Fibroblast of skin of right biceps (primary cell): ENCODE measurements at places on chromosomes 3 and 15.

- DNase-seq: no peak
Observed at GRCh38 chr3:181915551-181915950, 203.8 kb downstream of the SOX2 start.

GRCh38 chr15:84657748-84658079 is 285 bp downstream of the NMB start:
- DNase-seq: no peak

GRCh38 chr15:92656089-92656488 is 514 bp upstream of the FAM174B start:
- DNase-seq: no peak

- DNase-seq: peak; percentile 94
Observed at GRCh38 chr3:58386626-58387365, 46.8 kb downstream of the PDHB start.

DNA sequence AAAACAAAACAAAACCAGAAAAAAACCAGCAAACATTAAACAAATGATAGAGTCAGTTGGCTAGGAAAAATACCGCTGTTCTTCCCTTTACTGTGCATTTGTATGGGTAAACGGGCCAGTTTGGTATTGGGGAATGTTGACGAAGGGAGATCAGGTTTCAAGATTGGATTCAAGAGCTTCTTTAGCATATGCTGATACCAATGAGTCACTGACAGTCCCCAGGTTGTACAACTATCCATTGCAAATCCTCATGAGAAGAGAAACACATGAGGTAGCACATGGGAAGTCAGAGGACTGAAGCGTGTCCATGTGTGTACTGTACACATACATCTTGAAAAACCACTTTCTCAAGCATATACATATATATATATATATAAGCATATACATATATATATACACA is 25.6 kb downstream of the TIGIT start:
- peak; percentile 55 for DNase-seq

DNA sequence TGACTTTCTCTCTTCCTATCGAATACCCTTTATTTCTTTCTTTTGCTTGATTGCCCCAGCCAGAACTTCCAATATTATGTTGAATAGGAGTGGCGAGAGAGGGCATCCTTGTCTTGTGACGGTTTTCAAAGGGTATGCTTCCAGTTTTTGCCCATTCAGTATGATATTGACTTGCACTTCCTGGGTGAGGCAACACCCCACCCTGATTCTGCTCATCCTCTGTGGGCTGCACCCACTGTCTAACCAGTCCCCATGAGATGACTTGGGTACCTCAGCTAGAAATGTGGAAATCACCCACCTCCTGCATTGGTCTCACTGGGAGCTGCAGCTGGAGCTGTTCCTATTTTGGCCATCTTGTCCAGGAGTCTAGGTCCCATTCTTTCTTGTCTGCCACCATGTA is 44.8 kb upstream of the KCNH8 start:
- DNase-seq: no peak

- peak; percentile 36 for DNase-seq
Observed at GRCh38 chr3:37135561-37135960, 38.8 kb downstream of the LRRFIP2 start.

GRCh38 chr3:31952205-31952604 is 28.9 kb downstream of the OSBPL10 start:
- no peak for DNase-seq

DNA sequence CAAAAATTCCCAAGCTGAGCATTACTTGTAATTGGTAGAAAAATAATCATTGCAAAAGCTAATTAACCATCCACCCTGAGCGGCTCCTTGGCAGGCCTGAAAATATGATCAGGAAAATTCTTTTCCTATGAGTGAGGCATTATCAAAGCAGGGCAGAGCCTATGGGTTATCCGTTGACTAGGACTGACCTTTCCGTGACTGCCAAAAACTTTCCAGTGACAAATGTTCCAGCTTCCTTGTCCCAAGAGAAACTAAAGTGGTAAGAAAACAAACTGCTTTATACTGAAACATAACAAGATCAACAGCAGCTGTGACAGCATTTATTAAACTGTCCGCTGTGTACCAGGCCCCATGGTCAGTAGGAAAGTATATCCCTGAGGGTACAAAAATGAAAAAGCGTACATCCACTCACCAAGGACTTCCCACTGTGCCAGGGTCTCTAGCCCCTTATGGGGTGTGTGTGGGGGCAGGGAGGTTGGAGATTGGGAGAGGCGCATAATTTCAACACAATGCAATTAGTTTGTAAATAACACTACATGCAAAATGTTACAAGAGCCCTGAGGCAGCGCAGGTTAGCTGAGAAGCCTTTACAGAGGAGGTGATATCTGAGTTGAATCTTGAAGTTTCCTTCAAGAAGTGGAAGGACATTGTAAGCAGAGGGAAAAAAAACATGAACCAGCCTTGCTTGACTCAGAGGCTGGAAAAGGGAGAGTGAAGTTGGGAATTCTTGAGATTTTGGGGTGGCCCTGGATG is 8.5 kb downstream of the LIPC start:
- peak; percentile 83 for DNase-seq

GRCh38 chr15:83248151-83249029 is 36.1 kb downstream of the BNC1 start:
- peak; percentile 58 for DNase-seq

DNA sequence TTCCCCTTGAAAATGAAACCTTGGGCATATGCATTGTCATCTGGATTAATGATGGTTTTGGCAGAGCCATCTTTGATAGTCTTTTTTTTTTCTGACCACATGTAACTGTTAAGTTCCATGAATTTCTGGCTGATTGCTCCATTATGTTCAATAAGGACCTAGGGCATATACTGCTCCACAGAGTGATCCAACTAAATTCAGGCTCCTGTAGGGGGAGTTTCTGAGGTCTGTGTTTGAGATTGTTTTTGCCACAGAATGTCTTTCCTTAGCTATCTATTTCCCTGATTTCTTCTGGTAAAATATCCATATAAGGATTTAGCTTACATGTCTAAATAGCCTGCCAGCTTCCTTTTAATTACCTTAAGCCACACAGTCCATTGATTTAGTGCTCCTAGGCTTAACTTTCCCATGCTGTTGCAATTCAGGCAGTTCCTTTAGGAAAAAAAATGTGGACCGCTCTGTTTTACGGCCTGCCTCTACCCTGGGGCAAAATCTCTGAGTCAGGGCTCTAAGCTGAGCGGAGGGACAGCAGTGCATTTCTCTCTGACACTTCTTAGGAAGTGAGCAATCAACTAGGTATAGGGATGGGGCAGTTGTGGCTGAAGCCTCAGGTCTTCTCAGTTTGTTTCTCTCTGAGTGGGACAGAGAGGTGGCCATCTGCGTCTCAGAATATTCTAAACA is 796.2 kb downstream of the NR2F2 start:
- DNase-seq: no peak
